ENCODE measurements at places on chromosomes 3 and 15. TPM values are rescaled to one million over a fixed set of nuclear protein-coding genes. Genes with fewer than 3 reads are reported as not detected.

Gene TMEM212
- not detected for total RNA-seq

Gene ZNF385D
- total RNA-seq = 0.42 TPM

Gene ITIH1
- total RNA-seq = not detected

Gene CP
- 4.5 TPM for total RNA-seq

Gene PLSCR5
- total RNA-seq = not detected

Gene RTP4
- not detected for total RNA-seq

Gene MTHFS
- total RNA-seq = 78.0 TPM

Gene FGF12
- 0.81 TPM for total RNA-seq

Gene IL5RA
- total RNA-seq = not detected

Gene WDR49
- not detected for total RNA-seq

Gene SLC25A26
- 20.1 TPM for total RNA-seq

Gene ALG3
- 75.5 TPM for total RNA-seq

Gene FETUB
- 0.10 TPM for total RNA-seq

Gene TRPC1
- 7.7 TPM for total RNA-seq

Gene MAN2C1
- total RNA-seq = 72.0 TPM

Gene PHLDB2
- total RNA-seq = 14.3 TPM

Gene ALPK3
- total RNA-seq = 0.14 TPM

Gene GOLGA6D
- not detected for total RNA-seq

Data from A549 treated with Mapracorat at 1 μM for 4 hours (cell line).